Ovary (tissue), 10 donors: ENCODE measurements at places on chromosomes 1 and 21. TPM values are rescaled to one million over a fixed set of nuclear protein-coding genes. Genes with fewer than 3 reads are reported as not detected.

ANXA9 gene
- 1.5 TPM for total RNA-seq

GRCh38 chr1:201556841-201557571 lies 18.1 kb downstream of the NAV1 start:
- DNase-seq = no peak
- H3K4me1 ChIP-seq = no peaks in the 10 kb centered on the region
- no peaks in the 10 kb centered on the region for H3K36me3 ChIP-seq
- no peak overlapping the region for H3K27ac ChIP-seq
- H3K27me3 ChIP-seq = no peaks in the 10 kb centered on the region

DNA sequence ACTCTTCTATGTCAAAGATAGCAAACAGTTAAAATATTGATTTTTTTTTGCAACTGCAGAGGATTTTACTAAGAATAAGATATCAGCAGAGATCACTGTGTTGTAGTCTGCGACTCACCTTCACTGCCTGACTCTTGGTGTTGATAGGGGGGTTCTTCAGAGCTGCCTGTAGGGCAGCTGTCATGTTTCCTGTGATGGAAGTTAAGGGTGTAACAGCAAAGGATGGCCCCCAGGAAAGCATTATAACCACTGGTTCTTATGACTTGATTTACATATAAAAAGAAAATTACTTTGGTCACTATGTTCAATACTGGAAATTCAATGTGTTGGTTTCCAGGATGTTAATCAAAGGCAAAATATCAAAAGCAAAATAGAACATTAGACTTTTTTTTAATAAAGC lies 2.6 kb downstream of the ARPC5 start:
- H3K4me1 ChIP-seq = peaks cover 6% of the 10 kb centered on the region
- H3K4me3 ChIP-seq = peak overlapping the region; percentile 93
- H3K27me3 ChIP-seq = no peaks in the 10 kb centered on the region

DNA sequence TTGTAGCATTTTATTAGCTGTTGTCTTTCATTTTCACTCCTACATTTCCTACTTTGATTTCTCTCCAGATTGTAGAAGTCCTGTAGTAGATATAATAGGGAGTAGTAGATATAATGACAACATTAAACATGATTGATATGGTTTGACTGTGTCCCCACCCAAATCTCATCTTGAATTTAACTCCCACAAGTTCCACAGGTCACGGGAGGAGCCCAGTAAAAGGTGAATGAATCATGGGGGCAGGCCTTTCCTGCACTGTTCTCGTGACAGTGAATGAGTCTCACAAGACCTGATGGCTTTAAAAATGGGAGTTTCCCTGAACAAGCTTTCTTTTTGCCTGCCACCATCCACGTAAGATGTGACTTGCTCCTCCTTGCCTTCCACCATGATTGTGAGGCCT lies 7.5 kb upstream of the PRDX6 start:
- DNase-seq = no peak
- no peaks in the 10 kb centered on the region for H3K36me3 ChIP-seq
- H3K27ac ChIP-seq = no peak overlapping the region
- no peaks in the 10 kb centered on the region for H3K4me1 ChIP-seq
- no peak overlapping the region for H3K4me3 ChIP-seq

FCRL6 gene
- 0.17 TPM for total RNA-seq

DNA sequence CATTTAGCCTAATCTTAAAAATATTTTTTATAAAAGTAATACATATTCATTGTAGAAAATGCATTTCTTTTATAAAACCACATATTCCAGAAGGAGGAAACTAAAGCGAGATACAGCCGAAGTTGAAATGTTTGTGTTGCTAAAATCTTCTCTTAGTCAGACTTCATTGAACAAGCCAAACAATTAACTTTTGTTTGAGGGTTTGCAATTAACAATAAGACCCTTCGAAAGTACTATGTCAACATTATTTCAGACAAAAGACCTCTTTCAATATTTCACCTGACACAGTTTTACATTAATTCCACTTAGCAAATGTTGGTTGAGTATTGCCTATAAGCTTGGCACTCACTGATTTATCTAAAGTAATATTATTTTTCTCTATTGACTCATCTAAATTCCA lies 354.0 kb upstream of the ADAMTS5 start:
- H3K27ac ChIP-seq = no peak overlapping the region
- DNase-seq = no peak
- no peak overlapping the region for H3K4me3 ChIP-seq
- H3K4me1 ChIP-seq = no peaks in the 10 kb centered on the region

OLFML2B gene
- 10.3 TPM for total RNA-seq

- H3K4me3 ChIP-seq = no peak overlapping the region
- no peak overlapping the region for H3K27ac ChIP-seq
- H3K36me3 ChIP-seq = no peaks in the 10 kb centered on the region
- no peak for DNase-seq
- no peaks in the 10 kb centered on the region for H3K27me3 ChIP-seq
Measured at GRCh38 chr21:23804866-23805265, 1802.4 kb downstream of the MRPL39 start.

DNA sequence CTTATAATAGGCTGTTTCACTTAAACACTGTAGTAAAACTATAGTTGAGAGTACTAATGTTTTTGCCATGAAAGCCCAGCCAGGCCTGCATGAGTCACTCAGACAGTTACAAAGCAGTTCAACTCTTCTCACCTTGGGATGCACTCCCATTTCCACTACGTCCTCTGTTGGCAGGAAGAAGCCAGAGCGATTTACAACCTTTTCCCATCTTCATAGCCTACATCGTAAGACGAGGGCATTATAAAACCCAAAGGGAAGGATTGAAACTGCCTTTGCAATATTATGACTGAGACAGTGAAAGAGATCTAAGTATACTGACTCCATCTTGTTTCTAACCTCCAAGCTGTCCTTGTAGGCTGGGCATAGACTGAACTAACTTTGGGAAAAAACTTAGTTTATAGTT lies 71.8 kb upstream of the CSF1 start:
- no peaks in the 10 kb centered on the region for H3K4me1 ChIP-seq
- no peak overlapping the region for H3K27ac ChIP-seq
- no peak for DNase-seq
- H3K27me3 ChIP-seq = no peaks in the 10 kb centered on the region

UTS2 gene
- not detected for total RNA-seq

IL12RB2 gene
- 1.7 TPM for total RNA-seq

DNA sequence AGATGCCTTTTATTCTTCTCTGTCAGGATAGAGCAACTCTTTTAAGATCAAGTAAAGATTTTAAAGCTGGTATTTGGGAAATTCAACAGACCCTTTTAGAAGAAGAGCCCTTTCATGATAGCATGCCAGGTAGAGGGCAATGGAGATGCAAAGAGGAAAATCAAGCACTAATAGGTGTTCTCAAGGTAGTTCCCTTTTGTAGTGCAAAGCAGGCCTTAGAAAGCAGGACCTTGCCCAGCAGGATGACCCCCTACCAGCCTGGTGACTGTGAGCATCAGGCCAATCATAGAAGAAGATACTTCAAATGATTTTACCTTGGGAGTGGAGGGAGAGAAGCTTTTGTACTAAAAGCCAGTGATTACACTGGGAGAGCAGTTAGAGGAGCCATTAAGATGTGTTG lies 381.4 kb upstream of the ZRANB2 start:
- no peak for DNase-seq
- no peak overlapping the region for H3K4me3 ChIP-seq
- H3K36me3 ChIP-seq = no peaks in the 10 kb centered on the region

SHC1 gene
- 84.4 TPM for total RNA-seq

DNA sequence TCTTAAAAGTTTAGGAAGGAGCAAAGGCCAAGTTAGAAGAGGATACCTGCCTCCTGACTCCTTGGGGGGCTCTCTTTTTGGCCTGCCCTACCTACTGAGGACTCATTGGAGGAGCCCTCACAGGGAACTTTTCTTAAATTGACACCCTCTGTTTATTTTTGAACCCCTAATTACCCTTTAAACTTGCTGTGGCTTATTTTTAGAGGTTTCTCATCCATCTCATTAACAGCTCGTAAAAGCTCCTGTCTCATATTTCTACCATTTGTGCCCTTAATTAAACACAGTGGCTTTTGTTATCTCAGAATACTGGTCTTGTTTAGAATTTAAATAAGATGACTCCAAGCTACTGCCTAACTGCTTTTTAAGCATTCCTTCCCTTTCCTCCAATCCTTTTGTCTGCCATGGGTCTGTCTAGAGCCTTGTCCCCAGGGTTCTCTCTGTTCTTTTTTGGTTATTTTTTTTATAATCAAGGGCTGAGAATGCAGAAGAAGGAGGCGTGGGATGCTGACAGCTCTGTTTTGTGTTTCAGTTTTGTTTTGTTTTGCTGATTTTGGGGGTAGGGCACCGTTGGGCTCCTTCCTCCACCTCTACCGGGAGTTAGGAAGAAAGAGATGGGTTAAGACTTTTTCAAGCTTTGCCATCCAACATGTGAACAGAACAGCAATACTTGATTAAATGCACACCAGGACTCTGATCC lies 78.0 kb downstream of the SYT6 start:
- H3K4me1 ChIP-seq = no peaks in the 10 kb centered on the region
- no peaks in the 10 kb centered on the region for H3K27me3 ChIP-seq
- no peak for DNase-seq
- H3K36me3 ChIP-seq = no peaks in the 10 kb centered on the region

DNA sequence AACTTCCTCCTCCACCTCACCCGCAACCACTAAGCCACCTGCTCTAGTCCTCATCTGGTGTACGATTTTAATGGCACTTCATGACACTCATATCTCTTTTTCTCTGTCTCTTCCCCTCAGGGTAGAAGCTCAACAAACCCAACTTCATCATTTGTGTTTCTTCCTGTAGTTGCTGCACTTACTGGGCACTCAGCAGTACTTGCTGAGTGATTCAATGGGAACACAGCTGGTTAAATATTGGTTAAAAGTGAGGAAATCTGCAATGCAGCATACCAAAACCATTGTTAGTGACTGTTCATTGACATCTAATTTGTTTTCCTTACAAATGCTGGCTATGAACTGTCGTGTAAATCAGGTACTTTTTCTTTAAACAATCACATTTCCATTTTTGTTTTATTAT lies 541.1 kb upstream of the PRMT6 start:
- no peak overlapping the region for H3K4me3 ChIP-seq
- H3K27me3 ChIP-seq = no peaks in the 10 kb centered on the region
- H3K4me1 ChIP-seq = no peaks in the 10 kb centered on the region
- H3K27ac ChIP-seq = no peak overlapping the region
- no peak for DNase-seq
- no peaks in the 10 kb centered on the region for H3K36me3 ChIP-seq

DNA sequence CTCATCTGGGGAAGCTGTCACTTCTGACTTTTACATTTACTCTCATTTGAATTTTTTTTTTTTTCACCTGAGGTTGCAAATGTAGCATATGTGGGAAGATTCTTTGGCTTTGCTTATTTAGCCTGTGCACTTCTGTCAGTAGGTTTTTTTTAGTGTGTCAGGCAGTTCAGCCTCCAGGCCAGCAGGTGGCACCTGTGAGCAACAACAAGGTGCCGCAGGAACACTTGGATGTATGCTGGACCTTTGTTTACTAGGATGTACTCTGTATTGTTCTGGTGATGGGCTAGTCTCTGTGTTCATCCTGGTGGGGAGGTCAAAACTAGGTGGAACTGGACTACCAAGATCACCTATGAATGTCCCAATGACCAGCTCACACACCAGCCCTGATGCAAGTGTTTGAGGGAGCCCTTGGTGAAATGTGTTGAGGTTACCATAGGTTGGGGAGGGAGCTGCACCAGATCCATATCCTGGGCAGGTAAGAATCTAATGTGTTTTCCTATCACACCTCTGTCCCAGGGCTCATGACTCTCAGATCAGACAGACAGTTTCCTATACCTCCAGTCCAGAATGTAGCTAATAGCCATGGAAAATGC lies 618.2 kb downstream of the BRINP3 start:
- no peaks in the 10 kb centered on the region for H3K4me1 ChIP-seq
- DNase-seq = no peak
- H3K27ac ChIP-seq = no peak overlapping the region
- no peaks in the 10 kb centered on the region for H3K27me3 ChIP-seq

RXRG gene
- 1.4 TPM for total RNA-seq

DNAJC6 gene
- 1.3 TPM for total RNA-seq

DNA sequence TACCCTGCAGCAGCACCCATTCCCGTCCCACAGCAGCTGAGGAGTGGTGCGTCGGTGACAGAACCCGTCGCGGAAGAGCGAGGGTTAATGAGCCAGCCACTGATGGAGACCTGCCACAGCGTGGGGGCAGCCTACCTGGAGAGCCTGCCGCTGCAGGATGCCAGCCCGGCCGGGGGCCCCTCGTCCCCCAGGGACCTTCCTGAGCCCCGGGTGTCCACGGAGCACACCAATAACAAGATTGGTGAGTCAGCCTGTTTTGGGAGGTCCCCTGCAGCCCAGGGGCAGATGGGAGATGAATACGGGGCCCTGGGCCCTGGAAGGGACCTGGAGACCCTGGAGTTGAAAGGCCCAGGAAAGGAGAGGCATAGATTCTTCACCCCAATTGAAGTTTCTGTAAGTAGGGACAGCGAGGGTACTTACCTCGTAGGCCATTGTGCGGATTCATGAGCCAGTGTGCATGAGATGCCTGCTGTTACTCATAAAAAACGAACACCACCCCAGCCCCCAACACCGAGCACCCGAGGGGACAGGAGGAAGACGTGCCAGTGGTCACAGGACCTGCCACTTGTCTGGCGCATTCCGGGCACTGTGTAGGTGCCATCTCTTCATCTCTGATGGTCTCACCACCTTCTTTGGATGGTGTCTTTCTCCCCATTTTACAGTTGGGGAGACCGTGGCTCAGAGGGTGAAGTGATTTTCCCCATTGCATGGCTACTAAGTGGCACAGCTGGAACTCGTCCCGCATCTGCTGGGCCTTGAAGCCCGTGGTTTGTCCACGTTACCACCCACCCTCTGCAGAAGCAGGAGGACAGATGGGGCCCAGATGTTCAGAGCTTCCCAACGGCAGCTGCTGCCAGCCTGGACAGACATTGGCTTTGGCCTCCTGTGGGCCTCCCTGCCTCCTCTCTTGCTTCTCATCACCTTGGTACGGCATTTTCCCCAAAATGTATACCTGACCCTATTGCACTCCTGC lies 28.3 kb upstream of the TNFRSF1B start:
- H3K36me3 ChIP-seq = no peaks in the 10 kb centered on the region
- DNase-seq = no peak
- no peaks in the 10 kb centered on the region for H3K27me3 ChIP-seq
- H3K4me3 ChIP-seq = no peak overlapping the region
- H3K4me1 ChIP-seq = peaks cover 9% of the 10 kb centered on the region
